ENCODE measurements at places on chromosomes 2 and 18. TPM values are rescaled to one million over a fixed set of nuclear protein-coding genes. Genes with fewer than 3 reads are reported as not detected.

Gene LYPD1
- total RNA-seq, result 7.1 TPM

Gene ADD2
- total RNA-seq, result 1.1 TPM

GRCh38 chr2:64975232-64975821 lies 13.9 kb upstream of the SLC1A4 start:
- H3K27me3 ChIP-seq, result peaks cover 3% of the 10 kb centered on the region
- no peak overlapping the region for H3K4me3 ChIP-seq
- no peak overlapping the region for H3K27ac ChIP-seq
- no peak for DNase-seq

DNA sequence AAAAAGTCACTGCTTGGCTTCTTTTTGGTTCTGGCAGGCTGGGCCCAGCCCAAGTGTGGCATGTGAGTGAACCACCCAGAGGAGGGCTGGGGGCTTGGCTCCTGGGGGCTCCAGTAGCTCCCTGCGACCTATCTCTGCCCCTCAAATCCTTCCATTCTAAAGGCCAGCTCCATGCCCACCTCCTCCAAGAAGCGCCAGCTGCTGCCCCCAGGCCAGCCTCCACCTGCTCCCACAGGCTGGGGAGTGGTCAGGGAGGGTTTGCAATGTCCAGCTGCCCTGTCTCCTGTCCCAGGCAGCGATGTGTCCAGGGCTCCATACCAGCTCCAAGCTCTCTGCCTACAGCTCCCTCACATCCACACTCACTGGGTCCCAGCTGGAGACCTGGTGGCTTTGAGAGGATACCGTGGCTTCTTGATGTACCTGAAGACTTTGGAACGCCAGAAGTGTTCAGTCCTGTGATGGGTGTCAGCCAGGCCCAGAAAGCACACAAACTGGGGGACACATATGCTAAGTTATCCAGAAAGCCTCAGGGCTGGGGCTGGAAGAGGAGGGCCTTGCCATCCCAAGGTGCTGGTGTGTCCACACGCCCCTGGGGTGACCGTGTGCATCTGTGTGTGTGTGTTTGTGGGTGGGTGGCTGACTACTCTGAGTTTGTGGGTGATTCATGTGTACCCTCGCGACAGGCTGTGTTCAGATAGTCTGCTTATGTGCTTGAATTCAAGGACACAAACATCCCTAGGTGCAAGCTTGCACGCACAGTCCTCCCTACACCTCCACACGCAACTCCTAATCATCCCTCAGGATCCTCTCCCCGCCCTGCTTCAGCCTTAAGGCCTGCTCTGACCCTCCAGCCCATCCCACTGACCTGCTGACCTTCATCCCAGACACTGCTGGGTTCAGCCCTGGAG lies 33.4 kb downstream of the ZFP36L2 start:
- H3K4me1 ChIP-seq, result peaks cover 41% of the 10 kb centered on the region

GRCh38 chr18:58212274-58212673 lies 168.2 kb downstream of the NEDD4L start:
- H3K27me3 ChIP-seq, result no peaks in the 10 kb centered on the region
- H3K4me3 ChIP-seq, result no peak overlapping the region
- H3K4me1 ChIP-seq, result peaks cover 44% of the 10 kb centered on the region
- H3K27ac ChIP-seq, result peak overlapping the region; percentile 57
- no peak for DNase-seq

DNA sequence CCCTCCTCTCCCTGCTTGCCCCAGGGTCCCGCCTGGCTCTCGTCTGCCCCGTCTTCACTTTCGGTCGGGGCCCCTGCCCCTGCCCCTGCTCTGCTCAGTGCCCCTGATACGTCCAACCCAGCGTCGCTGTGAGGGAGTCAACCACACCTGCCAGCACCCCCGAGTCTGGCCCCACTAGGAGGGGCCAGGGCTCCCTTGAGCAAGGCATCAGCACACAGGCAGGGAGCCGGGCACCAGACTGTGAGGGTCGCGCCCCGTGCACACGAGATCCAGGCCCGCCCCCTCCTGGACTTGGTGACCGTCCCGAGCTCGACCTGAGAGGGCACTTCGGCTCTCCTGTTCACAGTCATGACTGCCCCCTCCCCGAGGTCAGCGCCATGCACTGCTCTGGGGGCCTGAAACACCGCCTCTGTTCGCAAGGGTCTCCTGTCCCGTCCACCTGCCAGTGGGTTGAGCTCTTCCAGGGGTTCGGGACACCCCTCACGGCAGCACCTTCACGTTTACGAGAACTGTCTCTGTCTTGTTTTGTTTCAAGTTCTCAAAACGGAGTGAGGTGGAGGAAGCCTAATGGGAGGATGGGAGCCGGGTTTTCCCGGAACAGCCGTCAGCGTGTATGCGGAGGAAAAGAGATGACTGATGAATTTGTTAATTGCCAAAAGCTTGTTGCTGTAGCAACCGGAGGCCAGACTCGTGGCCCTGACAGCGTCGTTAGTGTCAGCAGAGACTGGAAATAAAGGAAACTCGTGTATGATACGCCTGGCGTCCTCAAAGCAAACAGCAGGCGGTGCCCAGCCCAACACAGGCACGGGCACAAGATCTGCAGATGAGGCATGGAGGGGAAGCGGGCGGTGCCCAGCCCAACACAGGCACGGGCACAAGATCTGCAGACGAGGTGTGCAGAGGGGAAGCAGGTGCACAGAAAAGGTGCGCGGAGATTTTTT lies 48.2 kb upstream of the KCNG2 start:
- no peak overlapping the region for H3K4me3 ChIP-seq
- H3K36me3 ChIP-seq, result peaks cover 16% of the 10 kb centered on the region
- no peaks in the 10 kb centered on the region for H3K27me3 ChIP-seq
- peaks cover 1% of the 10 kb centered on the region for H3K4me1 ChIP-seq
- no peak overlapping the region for H3K27ac ChIP-seq
- no peak for DNase-seq

Gene LRRTM1
- total RNA-seq, result 1.6 TPM

GRCh38 chr2:26692897-26693849 lies 651 bp downstream of the KCNK3 start:
- no peaks in the 10 kb centered on the region for H3K36me3 ChIP-seq
- DNase-seq, result no peak
- H3K4me3 ChIP-seq, result peak overlapping the region; percentile 31
- peaks cover 64% of the 10 kb centered on the region for H3K27me3 ChIP-seq
- peaks cover 20% of the 10 kb centered on the region for H3K4me1 ChIP-seq

Gene ZSCAN30
- 27.1 TPM for total RNA-seq

Gene MAP2
- 18.2 TPM for total RNA-seq

- peaks cover 1% of the 10 kb centered on the region for H3K36me3 ChIP-seq
- H3K4me1 ChIP-seq, result peaks cover 12% of the 10 kb centered on the region
- H3K27ac ChIP-seq, result peak overlapping the region; percentile 88
- H3K4me3 ChIP-seq, result no peak overlapping the region
- peaks cover 3% of the 10 kb centered on the region for H3K27me3 ChIP-seq
These were observed 61.3 kb downstream of the MTHFD2 start for GRCh38 chr2:74259733-74260132.

Gene CIB4
- total RNA-seq, result not detected

GRCh38 chr2:205411558-205411957 lies 270.7 kb upstream of the NRP2 start:
- H3K4me3 ChIP-seq, result no peak overlapping the region
- peaks cover 2% of the 10 kb centered on the region for H3K4me1 ChIP-seq
- H3K36me3 ChIP-seq, result no peaks in the 10 kb centered on the region

DNA sequence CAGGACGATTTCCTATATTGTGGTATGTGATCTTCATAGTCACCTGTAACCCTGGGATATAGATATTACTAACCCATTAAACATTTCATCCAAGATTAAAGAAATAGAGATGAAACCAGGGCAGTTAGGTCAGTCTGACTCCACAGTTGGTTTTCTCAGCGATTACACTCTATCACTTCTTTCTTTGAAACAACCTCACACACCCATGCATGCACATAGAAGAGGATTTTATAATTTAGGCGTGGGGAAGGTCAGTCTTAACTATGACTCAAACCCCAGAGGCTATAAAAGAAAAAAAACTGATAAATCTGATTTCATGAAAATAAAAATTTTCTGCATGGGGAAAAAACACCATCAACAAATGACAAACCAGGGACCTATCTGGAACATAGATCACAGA lies 54.2 kb downstream of the BCL2 start:
- peaks cover 9% of the 10 kb centered on the region for H3K4me1 ChIP-seq
- H3K27ac ChIP-seq, result no peak overlapping the region
- H3K36me3 ChIP-seq, result no peaks in the 10 kb centered on the region
- peaks cover 10% of the 10 kb centered on the region for H3K27me3 ChIP-seq

GRCh38 chr2:216583606-216584005 lies 49.6 kb upstream of the IGFBP2 start:
- no peaks in the 10 kb centered on the region for H3K36me3 ChIP-seq
- DNase-seq, result no peak
- H3K4me1 ChIP-seq, result peaks cover 5% of the 10 kb centered on the region

DNA sequence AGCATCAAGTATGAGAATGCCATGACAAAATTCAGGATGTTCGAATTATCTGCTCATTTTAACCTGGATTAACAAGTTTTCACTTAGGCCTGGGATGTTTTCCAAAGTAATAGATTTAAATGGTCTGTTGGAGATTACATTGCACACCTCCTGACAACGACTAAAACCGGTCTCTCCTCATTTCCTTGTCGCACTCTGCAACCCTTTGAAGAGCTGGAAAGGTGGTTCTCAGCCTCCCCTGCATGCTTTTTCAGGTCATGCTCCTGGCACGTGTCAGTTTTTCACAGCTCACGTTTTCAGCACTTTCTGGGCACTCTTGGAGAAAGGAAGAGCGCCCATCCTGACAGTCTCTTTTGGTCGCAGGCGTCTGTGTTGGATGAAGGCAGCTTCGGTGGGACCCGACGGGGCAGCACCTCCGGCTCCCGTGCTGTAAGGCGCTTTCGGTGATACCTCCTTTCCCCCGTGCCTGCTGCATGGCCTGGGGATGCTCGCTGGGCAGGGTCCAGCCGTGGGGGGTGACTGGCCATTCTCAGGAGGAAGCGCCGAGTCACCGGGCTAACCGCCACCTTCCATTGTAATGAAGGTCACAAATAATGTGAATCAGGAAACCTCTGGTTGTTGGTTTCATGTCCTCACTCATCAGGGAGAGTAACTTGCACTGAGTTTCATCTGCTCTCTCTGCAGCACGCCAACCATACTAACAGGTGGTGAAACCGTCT lies 63.5 kb upstream of the RBM44 start:
- peak overlapping the region; percentile 67 for H3K27ac ChIP-seq
- H3K4me1 ChIP-seq, result peaks cover 57% of the 10 kb centered on the region
- H3K4me3 ChIP-seq, result no peak overlapping the region
- H3K27me3 ChIP-seq, result no peaks in the 10 kb centered on the region
- DNase-seq, result no peak
- H3K36me3 ChIP-seq, result peaks cover 11% of the 10 kb centered on the region

DNA sequence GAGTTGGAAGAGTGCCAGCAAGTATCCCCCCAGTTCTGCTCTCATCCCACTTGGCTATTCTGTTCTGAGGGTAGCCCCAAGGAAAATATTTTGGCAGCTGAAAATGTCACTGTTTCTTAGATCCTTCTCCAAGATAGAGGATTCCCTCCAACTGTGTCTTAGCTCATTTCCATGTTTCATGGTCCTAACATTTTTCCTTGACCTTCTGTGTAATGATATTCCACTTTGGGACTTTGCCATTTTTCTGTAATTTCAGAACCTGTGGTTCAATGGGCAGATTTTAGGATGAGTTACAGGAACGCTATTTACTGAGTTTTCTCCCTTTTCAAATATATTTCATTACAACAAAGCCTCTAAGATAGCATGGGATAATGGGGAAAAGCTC lies 34.7 kb downstream of the NHEJ1 start:
- no peak overlapping the region for H3K4me3 ChIP-seq
- peaks cover 2% of the 10 kb centered on the region for H3K36me3 ChIP-seq
- peaks cover 42% of the 10 kb centered on the region for H3K4me1 ChIP-seq
- DNase-seq, result no peak
- peaks cover 82% of the 10 kb centered on the region for H3K27me3 ChIP-seq
- H3K27ac ChIP-seq, result no peak overlapping the region

DNA sequence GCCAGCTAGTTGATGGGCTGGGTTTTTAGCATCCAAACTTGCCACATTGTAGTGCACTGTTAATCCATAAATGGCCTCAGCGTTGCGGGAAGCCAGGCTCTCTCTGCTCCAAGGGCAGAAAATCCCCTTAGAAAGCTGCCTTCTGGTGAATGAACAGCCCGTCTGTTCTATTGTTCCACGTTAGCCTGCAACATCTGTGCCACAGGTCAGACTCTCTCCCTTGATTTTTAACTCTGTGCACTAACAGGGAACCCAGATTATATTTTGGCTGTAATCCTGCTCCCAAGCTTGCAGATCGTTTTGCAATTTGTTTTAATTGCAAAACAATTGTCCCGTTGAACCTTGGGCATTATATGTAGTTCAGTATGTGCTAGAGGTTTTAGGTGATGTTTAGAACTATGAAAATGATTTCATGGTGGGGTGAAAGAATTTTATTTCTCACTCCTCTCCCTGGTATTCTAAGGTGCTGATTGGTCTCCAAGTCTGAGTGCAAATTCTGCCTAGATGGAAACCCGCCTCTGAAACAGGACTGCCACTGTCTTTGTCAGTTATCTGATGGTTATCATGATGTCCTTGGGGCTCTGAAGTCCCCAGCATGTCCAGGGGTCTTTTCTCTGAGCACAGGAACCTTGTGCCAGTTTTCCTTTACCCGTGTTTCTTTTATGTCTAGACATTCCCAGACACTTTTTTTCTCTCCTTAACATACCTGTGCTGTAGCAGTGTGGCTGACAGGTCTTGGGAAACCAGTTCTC lies 106.6 kb downstream of the MAP4K4 start:
- no peaks in the 10 kb centered on the region for H3K36me3 ChIP-seq
- H3K4me1 ChIP-seq, result peaks cover 54% of the 10 kb centered on the region
- H3K4me3 ChIP-seq, result no peak overlapping the region
- DNase-seq, result no peak

DNA sequence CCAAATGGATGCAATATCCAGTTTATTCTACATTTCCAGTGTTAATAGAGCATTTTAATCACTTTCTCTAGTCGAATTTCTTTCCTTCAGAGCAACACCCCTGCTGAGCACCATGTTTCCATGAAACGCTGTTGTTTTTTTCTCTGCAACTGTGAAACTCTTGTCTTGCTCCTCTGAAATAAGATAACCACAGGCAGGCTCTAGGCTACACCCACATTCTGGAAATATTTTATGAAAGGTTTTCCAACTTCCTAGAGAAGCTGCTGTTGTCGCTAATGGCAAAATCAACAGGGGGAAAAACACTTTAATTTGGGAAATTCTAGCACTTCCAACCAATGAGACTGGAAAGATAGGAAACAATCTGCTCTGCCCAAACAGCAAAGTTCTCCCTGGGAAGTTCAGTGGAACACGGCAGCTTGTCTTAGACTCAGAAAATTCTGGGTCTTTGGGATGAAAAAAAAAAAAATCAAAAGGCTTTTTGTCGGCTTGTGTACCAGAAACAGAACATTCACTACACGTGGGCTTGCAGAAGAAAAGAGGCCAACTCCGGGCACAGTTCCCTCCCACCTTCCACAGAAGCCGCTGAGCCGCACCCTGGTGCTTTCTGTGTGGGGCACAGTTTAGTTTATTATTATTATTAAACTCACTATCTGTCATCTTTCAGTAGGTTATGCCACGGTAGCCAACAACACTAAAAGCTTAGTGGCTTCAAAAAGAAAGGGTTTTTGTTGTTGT lies 98.7 kb downstream of the MMADHC start:
- peaks cover 24% of the 10 kb centered on the region for H3K4me1 ChIP-seq
- H3K36me3 ChIP-seq, result peaks cover 3% of the 10 kb centered on the region
- no peak for DNase-seq
- no peaks in the 10 kb centered on the region for H3K27me3 ChIP-seq
- H3K4me3 ChIP-seq, result no peak overlapping the region
- H3K27ac ChIP-seq, result no peak overlapping the region

- peaks cover 2% of the 10 kb centered on the region for H3K27me3 ChIP-seq
- peak; percentile 42 for DNase-seq
- no peak within 1 kb of the TSS for H3K4me3 ChIP-seq
- no peaks in the 10 kb centered on the region for H3K36me3 ChIP-seq
- H3K27ac ChIP-seq, result peak within 1 kb of the TSS; percentile 82
These were observed at the start of gene SETBP1 for GRCh38 chr18:44680273-44681075. Gene SETBP1, plus strand, starts transcription at chr18:44680888. Its CDS starts 20,459 bp downstream, at chr18:44701347.

Gene SLC9A4
- total RNA-seq, result 0.62 TPM
